ENCODE measurements at places on chromosomes 2 and 18. TPM values are rescaled to one million over a fixed set of nuclear protein-coding genes. Genes with fewer than 3 reads are reported as not detected.

Gene SRD5A2
- total RNA-seq: not detected

Gene PFN4
- 1.3 TPM for total RNA-seq

Gene CCDC102B
- 9.1 TPM for total RNA-seq

Gene POTEI
- 0.07 TPM for total RNA-seq

Gene SLC1A4
- 40.1 TPM for total RNA-seq

Gene CFC1
- not detected for total RNA-seq

Gene MAP3K19
- not detected for total RNA-seq

Gene CHRND
- not detected for total RNA-seq

- DNase-seq: no peak
Measured at GRCh38 chr18:37222999-37223378, 342.6 kb downstream of the CELF4 start.

- DNase-seq: no peak
Measured at GRCh38 chr2:35933031-35933430, 422.5 kb upstream of the CRIM1 start.

DNA sequence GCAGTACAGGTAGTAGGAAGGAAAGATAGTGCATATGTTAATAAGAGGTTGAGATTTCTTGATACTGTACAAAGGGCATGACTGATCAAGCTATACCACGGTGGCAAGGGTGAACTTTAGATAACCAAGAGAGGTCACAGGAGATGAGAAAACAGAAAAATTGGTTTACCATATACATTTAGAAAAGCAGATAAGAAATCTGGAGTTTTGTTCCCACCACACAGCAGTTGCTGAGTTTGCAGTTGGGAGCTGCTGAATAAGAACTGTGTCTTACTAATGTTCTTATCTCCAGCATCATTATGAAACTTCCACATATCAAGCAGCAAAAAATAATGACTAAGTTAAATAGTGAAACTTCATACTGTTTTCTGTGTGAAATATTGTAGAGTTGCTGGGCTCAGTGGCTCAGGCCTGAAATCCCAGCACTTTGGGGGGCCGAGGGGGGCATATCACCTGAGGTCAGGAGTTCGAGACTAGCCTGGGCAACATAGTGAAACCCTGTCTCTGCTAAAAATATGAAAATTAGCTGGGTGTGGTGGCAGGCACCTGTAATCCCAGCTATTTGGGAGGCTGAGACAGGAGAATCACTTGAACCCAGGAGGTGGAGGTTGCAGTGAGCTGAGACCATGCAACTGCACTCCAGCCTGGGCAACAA, 12.0 kb upstream of the IMPACT start:
- DNase-seq: no peak

DNA sequence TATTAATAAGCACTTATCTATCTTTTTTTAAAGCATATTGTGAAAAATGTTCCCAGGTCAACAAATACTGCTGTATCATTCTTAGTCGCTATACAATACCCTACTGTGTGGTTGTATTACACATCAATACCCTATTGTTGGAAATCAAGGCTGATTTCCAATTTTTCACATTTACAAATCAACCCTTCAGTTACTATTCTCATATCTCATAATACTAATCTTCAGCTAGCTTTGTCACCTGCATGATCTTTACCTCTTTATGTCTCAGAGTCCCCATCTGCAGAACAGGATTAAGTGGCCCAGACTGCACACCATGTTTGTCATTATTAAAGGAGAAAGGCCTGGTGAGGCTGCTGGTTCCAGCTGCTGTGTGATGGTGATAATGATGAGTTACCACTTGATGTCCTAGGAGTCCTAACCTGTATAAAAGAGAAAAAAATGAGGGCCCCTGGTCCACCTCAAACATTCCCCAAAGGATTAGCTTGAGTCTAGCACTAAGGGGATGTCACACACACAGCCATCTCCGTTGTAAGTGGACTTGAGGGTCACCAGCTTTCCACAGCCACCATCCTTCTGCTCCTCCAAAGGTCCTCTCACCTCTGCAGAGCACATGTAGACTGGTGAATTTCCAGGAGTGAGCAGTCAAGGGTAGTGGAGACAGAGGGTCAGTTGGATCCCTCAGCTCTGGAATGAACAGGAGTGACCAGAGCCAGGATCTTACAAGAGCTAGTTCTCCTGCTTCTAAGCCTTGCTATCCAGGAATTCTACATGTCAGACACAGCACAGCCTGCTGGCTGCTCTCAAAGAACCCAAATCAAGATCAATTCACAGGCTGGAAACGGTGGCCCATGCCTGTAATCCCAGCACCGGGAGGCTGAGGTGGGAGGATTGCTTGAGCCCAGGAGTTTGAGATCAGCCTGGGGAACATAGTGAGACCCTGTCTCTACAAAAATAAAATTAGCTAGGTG, 36.0 kb upstream of the BIN1 start:
- no peak for DNase-seq

DNA sequence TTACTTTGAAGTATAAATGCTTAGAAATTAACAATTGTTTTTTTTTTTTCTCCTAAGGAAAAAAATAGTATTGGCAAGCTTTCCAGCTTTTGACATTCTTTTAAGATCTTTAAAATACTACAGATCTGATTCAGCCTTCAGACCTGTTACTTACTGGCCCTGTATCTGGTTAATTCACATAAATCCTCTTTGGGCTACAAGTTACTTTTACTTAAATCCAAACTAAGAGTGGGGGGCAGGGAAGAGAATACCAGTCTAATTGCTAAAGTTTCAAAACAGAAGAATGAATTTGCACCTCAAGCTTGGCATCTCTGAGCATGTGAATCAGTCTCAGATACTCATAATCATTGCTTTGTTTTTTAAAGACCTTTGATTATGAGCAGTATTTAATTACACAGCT, 386.3 kb downstream of the PARD3B start:
- DNase-seq: no peak

DNA sequence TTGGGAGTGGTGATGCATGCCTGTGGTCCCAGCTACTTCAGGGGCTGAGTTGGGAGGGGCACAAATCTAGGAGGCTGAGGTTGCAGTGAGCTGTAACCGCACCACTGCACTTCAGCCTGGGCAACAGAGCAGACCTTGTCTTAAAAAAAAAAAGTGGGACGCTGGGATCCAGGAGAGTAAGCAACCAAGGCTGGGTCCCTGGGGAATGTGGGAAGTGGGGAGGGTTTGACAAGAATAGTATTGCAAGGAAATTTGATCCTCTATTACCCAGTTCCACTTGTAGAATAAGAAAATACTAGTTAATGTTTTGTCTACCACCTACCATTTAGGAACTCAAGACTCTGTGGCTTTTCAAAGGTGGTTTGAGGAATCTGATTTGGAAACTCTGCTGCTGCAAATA, 21.1 kb upstream of the DYTN start:
- DNase-seq: no peak

- no peak for DNase-seq
Measured at GRCh38 chr2:152629202-152629601, 88.1 kb downstream of the PRPF40A start.

DNA sequence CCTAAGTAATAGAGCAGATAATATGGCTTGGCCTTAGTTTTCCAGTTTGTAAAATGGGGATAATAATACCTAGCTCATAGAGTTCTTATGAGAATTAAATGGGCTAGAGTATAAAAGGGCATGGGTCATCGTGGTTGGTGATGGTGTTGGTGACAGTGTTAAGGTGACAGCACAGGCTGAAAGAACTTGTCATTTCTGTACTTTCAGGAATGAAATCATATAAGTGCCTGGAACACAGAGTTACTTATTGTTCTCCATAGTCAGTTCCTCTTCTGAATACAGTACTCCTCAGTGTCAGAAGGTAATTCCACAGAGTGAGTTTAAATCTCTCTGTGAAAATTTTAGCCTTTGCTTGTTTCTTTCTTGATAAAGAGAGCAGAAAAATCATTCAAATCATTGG, 42.4 kb downstream of the KIF5C start:
- no peak for DNase-seq

GRCh38 chr18:48819276-48819675, 131.5 kb downstream of the SMAD7 start:
- peak; percentile 56 for DNase-seq

GRCh38 chr2:135150725-135151124, 98.6 kb downstream of the RAB3GAP1 start:
- no peak for DNase-seq

DNA sequence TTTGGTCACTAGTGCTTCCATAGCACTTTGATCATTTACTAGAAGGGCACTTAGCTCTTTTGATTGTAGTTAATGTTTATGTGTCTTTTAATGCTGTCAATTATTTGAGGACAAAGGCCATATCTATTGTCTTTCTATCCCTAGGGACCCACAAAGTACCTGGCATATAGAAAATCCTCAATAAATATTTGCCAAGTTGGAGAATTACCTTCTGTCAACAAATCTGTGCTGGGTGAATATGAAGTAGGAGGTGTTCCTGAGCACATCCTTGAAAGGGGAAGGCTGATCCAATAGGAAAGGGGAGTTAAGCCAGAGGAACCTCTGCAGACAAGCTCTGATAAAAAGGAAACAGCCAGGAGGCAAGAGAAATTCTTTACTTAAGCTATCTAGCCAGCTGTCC, 8.2 kb downstream of the DPP4 start:
- no peak for DNase-seq

DNA sequence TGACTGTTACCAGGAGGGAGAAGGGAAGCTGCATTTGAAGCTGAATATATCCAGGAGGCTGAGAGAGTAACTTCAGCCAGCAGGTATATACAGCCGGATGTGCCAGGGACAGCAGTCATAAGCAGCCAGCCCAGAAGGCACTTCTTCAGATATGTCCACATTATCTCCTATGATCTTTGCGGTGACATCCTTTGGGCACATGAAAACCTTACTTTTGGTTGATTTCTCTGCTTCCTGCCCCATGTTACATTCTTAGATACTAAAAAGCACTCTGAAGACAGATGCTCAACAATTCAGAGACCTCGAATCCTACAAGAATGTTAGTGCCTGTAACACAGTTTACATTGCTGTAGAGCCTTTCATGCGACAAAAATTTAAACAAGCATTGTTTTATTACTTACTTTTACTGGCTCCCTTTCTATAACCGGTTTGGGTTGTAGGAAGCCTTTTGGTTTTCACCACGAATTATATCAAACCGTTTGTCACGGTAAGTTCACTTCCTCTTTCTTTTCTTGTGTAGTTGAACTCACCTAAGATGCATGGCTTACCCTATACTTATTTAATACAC, 50.3 kb upstream of the TLK1 start:
- DNase-seq: no peak

DNA sequence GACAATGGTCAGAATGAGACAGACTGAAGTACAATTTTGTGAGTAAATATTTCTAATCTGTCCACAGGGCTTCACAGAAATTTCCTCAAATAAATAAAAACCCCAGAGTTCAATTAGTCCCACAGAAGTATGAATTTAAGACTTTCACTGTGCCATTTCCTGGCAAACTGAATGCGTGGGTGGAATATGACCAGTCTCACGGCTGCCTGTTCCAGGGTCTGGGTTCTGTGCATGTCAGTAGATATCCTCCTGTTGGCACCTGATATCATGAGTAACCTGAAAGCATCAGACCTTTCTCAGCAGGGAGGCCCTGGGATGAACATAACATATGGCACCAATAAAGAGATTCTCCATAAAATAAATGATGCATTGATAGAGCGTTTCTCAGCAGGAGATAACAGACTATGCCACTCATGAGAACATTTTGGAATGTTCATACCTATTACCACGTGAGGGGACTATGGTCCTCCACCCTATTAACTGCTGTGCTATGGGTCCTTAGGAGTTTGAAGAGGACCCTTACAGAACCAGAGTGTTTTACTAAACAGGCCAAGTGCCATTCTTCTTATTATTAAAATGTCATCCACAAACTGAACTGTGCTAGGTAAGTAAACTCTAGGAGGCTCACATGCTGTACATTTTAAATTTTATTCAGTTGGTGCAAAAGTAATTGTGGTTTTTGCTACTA, 10.6 kb upstream of the MALL start:
- DNase-seq: no peak

- DNase-seq: peak; percentile 59
Measured at GRCh38 chr2:81195774-81196382, 891.3 kb upstream of the LRRTM1 start.

- no peak for DNase-seq
Measured at GRCh38 chr18:72107647-72108383, 436.3 kb downstream of the CBLN2 start.

DNA sequence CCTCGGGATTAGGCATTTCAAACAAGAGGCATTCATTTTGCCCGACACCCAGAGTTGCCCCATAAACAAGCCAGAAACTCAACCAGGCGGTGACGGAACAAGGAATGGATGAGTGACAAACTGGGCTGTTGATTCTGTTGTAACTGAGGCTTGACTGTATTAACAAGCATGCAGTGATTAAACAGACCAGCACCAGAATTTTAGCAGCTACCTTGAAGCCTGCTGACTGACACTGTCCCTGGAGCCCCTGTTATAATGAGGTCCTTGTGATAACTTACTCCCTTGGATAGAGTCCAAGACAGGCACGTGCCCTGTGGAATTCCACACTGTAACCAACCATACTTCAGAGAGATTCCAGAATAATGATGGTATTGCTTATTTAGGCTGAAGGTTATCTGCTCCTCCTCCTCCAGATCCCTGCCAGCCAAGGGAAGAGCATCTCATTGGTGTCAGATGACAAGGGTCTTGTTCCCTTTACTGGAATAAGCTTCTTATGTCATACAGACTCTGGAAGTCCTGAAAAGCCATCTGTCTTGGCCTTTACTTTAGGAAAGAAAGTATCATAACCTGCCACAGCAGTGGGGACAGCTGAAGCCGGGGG, 97.1 kb upstream of the RMDN2 start:
- DNase-seq: no peak

DNA sequence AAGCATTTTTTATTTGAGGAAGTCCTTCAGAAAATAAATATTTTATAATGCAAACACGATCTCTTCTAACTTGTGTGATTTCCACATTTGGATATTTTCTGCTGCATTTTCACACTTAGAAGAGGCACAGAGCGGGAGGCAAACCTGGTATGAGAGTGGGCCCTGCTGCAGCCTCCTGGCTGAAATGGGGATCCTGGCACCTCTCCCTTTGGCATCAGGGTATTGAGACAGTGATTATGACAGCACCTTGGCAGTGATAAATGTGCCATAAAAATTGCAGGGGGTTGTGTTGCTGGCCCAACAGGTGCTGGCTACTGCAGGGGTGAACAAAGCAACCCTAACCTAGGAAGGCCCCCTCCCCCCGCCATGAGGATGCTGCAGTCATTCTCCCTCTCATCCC, 128.6 kb downstream of the TSN start:
- DNase-seq: no peak

- no peak for DNase-seq
Measured at GRCh38 chr2:117702098-117702497, 112.4 kb upstream of the DDX18 start.
